Forelimb muscle (tissue), 1 donor: ENCODE measurements at places on chromosomes 6 and 20. TPM values are rescaled to one million over a fixed set of nuclear protein-coding genes. Genes with fewer than 3 reads are reported as not detected.

The IPCEF1 gene
- polyA plus RNA-seq = 1.2 TPM

The ECT2L gene
- polyA plus RNA-seq = 0.29 TPM

The GJA10 gene
- not detected for polyA plus RNA-seq

The OR2B6 gene
- polyA plus RNA-seq = not detected

The RHAG gene
- polyA plus RNA-seq = 0.80 TPM
